ENCODE measurements at places on chromosomes 4 and X.

DNA sequence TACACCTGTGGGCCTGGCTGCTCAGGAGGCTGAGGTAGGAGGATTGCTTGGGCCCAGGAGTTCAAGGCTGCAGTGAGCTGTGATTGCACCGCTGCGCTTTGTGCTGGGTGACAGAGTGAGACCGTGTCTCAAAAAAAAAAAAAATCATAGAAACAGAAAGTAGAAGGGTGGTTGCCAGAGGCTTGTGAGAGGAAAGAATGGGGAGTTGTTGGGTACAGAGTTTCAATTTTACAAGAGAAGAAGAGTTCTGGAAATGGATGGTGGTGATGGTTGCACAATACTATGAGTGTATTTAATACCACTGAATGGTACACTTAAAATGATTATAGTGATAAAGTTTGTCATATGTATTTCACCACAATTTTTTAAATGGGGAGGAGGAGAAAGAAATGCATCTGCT lies 10.2 kb upstream of the GLOD5 start:
- no peak for DNase-seq

GRCh38 chrX:108734426-108734825 lies 1.9 kb downstream of the IRS4 start:
- no peak for DNase-seq

GRCh38 chr4:76090241-76090691 lies 15.8 kb downstream of the ART3 start:
- no peak for DNase-seq

GRCh38 chrX:133928365-133928764 lies 57.0 kb downstream of the GPC3 start:
- DNase-seq = no peak

DNA sequence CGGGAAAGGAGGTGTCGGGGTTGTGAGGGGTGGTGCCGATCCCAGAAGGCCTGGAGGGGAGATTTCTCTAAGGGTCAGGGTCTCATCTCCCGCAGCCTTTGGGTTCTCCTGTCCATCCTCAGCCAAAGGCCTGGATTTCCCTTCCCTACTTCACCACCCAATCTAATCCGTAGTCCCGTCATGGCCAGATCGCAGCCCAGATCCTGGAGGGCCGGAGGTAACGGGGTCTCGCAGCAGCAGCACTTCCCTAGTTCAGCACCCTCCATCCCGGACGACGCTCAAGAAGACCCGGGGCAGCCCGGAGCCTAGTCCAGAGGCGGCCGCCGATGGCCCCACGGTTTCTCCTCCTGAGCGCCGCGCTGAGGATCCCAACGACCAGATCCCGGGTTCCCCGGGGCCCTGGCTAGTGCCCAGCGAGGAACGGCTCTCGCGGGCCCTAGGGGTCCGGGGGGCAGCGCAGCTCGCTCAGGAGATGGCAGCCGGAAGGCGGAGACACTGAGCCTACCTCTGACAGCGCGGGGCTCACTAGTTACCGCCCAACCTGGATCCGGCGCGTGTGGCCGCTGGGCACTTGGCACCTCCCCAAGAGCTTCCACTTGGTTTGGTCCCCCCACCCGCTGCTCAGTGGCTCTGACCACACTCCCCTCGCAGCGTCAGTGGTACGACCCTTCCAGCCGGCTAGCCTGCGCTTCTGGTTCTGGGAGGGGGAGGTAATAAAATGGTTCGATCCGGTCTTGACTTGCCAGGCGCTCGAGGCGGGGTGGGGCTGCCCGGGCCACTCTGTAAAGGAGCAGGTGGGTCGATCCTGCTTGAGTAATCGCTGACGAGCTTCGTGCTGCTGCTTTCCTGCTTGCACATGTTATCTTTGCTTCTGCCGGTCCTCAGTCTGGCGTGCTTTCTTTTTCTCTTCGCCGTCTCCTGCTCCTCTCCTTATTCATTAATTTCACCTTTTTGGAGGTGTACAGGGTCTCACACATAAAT lies 3.6 kb downstream of the MAGIX start:
- DNase-seq = peak; percentile 89

GRCh38 chr4:181618896-181619295 lies 624.3 kb upstream of the TENM3 start:
- DNase-seq = no peak

DNA sequence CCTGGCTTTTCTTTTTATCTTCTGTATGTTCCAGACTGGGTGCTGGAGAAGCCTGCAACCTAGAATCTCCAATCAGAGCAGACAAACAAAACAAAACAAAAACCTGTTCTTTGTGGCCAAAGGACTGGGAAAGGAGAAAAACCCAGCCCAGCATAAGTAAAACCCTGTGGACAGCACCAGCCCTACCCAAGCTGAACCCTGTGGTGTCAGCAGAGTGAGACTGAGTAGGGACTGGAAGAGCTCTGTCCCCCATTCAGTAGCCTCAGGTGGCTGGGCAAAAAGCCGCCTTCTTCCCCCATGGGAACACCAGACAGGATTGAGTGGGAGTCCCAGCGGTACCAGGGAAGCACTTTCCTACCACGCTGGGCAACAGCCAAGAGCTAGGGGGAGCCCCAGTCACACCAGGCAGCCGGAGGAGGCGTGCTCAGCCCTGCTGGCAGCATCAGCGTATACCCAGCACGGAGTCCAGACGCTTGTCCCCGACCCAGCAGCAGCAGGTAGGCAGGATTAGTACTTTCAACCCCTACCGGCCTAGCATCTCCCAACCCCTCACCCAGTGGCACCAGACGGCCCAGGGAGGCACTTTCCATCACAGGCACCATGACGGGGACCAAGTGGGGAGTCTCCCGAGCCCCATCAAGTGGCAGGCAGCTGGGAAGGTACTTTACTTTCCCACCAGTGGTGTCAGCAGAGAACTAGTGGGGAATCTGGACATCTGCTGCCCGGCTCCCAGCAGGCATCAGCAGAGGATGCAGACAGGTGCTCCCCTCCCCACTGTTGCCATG lies 8.6 kb upstream of the JADE3 start:
- DNase-seq = peak; percentile 56

- DNase-seq = no peak
Measured at GRCh38 chr4:40608628-40609027, 21.0 kb downstream of the RBM47 start.

GRCh38 chr4:164501074-164501473 lies 252.9 kb upstream of the SMIM31 start:
- DNase-seq = no peak

GRCh38 chr4:152169683-152170082 lies 366.2 kb downstream of the FBXW7 start:
- no peak for DNase-seq

DNA sequence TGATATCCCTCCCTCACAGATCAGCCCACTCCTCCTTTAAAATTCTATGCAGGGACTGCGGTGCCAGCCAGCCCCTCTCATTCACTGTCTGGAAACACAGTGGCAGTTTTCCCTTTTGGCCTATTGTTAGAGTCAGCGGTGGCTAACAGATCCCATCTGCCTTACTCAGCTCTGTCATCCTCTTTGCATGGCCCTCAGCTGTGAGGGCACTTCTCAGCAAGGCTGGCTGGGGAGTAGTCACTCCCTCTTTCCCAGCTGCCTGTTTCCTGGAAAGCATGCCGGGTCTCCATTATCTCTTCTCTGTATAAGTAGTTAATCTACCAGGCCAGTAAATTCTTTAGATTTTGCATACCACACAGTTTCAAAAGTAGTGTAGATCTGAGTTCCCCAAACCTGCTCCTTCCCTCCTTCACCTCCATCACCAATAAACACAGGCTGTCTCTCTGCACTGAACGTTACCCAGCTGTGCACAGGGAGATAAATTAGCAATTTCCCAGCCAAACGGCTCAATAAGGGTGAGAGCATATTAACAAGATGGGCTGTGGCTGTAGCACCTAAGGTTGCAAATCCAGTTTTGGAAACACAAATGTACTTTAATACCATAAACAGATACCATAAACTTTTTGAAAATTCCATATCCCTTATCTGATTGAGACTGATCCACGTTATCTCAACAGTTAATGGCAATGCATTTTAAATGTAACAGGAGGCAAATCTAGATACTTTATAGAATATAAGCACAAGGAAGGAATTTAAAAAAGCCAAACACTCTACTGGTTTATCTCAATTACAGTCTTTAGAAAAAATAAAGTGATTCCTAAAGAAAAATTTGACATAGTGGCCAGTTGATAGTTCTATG lies 229.3 kb downstream of the ANKRD50 start:
- DNase-seq = peak; percentile 27

- no peak for DNase-seq
Measured at GRCh38 chrX:19121898-19122640, at the start of gene ADGRG2. Gene ADGRG2, minus strand, starts transcription at chrX:19122468. Its CDS starts 53,634 bp downstream, at chrX:19068834.

DNA sequence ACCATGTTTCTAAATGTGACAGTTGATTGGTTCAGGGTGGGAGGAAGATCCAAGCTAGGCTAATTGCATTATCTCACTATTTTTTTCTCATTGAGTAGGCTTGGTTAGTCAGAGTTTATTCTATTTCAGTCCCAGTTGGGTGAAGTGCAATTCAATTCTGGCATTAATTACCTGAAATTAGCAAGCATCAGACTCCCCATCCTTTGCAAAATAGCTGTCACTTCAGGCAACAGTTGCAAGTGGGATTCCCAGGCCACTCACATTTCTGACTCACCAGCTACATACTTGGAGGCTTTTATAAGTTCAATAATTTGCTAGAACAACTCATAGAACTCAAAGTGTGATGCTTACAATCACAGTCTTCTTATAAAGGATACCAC lies 155.8 kb upstream of the HAND2 start:
- no peak for DNase-seq

GRCh38 chr4:52714597-52715254 lies 36.5 kb downstream of the ERVMER34-1 start:
- DNase-seq = no peak

GRCh38 chr4:10117359-10118047 lies 904 bp upstream of the WDR1 start:
- peak; percentile 17 for DNase-seq

DNA sequence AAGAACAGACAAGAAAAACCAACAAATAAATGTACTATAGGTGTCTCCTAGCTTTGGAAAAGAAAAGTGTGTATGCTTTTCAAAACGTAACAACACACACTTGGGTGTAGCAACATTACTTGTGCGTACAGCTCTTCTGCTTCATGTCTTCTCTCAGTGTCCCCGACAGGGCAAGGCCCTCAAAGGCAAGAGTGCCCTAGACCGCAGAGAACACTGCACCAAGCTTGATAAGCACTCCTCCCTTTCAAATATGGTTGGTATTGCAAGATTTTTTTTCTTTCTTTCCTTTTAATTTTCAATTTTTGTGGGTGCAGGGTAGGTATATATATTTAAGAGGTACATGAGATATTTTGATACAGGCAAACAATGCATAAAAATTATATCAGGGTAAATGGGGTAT lies 106.8 kb downstream of the EIF4E start:
- DNase-seq = no peak

DNA sequence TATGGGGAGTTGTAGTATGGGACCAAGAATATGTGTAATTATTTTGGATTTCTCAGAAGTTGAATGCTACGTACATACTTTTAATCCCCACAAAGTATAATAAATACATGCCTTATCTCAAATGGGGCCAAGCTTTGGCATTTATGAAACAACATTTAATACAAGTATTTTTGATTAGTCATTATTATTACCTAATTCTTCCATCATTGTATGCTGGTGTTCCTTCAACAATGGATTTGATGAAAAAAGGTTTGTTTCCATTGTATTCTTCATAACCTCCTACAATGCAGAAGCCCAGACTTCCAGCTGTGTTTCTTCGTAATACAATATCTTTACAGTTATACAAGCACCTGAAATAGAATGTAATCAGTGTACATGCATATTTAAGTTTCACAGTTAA lies 83.8 kb downstream of the FIP1L1 start:
- DNase-seq = no peak

GRCh38 chr4:23789762-23790161 lies 100.1 kb downstream of the PPARGC1A start:
- DNase-seq = no peak

- no peak for DNase-seq
Measured at GRCh38 chrX:96453139-96453538, 231.5 kb upstream of the DIAPH2 start.

GRCh38 chr4:187732524-187732923 lies 263.0 kb upstream of the ZFP42 start:
- DNase-seq = no peak

DNA sequence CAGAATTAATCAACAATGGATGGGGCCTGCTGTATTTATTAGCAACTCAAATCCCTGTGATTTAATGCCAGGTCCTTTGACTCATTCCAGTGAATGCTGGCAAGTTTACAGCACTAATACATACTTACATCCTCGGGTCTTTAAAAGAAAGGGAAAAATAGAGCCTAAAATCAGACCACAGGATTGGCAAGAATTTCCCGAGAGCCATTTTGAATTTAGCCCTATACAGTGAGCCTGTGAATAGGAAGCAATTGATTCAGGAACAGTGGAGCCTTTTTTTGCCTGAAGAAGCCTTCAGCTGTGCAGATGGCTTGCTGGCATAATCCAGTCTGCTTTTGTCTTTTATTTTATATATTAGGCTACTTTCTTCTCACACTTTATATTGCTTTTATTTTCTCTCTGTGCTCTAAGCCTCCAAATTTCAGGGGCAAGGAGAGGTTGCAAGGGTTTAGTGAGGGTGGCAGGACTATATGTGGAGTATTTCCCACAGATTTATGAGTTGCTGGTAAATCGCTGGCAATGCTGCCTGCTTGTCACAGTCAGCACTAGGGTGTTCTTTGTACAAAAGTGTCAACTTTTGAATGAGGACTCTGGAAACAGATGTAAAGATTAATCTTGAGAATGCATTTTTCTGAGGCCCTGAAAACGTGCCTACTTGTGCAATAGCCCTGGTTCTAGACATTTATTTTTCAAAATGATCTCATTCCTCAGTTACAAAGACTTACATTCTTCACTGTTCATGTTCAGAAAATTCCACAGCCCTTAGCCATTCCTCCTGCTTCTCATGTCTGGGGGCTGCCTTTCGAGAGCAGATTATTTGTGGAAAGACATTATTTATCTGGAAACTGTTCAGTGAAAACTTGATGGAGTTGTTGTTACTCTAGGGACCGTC lies 303.5 kb downstream of the SPRY1 start:
- DNase-seq = no peak

GRCh38 chr4:3346146-3346545 lies 53.3 kb downstream of the RGS12 start:
- peak; percentile 47 for DNase-seq

DNA sequence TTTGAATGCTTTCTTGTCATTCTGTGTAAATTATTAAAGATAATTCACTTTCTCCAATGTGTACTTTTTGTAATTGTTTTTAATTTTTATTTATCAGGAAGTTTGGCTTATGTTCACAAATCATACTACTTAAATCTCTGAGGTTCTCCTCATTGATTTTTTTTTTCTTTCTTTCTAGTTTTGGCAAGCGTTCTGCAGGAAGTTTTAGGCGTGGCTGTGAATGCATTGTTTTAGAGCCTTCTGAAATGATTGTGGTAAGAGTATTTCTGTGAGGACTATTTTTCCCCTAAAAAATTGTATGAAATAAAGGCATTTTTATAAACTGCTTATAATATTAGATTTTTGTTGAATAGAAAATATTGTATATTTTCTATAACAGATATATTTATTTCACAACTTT lies 135.8 kb downstream of the RAPGEF2 start:
- DNase-seq = no peak

- DNase-seq = no peak
Measured at GRCh38 chr4:63106600-63106999, 1302.7 kb downstream of the TECRL start.

DNA sequence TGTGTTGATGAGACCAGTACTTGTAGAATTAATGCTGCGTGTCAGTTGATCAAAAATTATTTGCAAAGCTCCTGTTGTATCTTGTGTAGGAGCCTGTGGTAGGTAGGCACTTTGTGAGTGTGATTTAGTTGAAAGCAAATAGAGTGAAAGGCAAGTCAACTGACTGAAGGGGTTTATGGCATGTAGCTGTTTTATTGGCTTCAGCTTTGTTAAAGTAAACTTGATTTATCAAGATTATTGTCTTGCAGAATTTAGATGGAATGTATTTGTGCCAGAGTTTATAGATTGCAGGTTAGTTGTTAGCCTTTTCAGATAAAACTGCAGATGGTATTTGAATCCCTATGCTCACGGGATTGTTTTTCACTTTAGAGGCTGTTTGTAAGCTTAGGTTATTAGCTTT lies 128.0 kb downstream of the FRAS1 start:
- peak; percentile 48 for DNase-seq

Measured in NCI-H510A treated with DMSO at 0.1 percent for 48 hours (cell line).